ENCODE measurements at places on chromosomes 5 and 9.

DNA sequence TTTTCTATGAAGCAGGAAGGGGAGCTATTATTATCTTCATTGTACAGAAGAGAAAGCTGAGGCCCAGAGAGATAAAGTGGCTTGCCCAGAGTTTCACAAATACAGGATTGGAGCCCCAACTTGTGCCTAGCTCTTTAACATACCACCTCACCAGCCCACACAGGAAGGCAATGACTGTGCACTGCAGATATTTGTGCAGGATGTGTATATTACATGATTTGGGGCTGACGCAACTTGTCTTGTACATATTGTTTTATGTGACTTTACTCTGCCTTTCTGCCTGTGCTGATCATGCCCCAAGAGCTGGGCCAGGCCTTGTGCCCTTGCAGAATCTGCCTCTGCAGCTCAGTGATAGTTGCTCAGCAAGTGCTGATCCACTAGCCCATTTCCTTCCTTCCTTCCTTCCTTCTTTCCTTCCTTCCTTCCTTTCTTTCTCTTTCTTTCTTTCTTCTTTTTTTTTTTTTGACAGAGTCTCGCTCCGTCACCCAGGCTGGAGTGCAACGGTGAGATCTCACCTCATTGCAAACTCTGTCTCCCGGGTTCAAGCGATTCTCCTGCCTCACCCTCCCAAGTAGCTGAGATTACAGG is 106.6 kb upstream of the TBCA start:
- H3K4me3 ChIP-seq = no peak overlapping the region
- H3K27ac ChIP-seq = no peak overlapping the region
- no peak for DNase-seq
- H3K36me3 ChIP-seq = no peaks in the 10 kb centered on the region
- peaks cover 1% of the 10 kb centered on the region for H3K4me1 ChIP-seq

- H3K36me3 ChIP-seq = no peaks in the 10 kb centered on the region
- peaks cover 58% of the 10 kb centered on the region for H3K27me3 ChIP-seq
- DNase-seq = no peak
- no peak overlapping the region for H3K4me3 ChIP-seq
Measured at GRCh38 chr5:73151766-73152410, 21.1 kb upstream of the TMEM174 start.

GRCh38 chr5:115461506-115462290 is 82.9 kb downstream of the FEM1C start:
- no peaks in the 10 kb centered on the region for H3K36me3 ChIP-seq
- no peak for DNase-seq
- H3K27me3 ChIP-seq = peaks cover 8% of the 10 kb centered on the region
- no peak overlapping the region for H3K4me3 ChIP-seq
- H3K4me1 ChIP-seq = no peaks in the 10 kb centered on the region

- no peaks in the 10 kb centered on the region for H3K27me3 ChIP-seq
- no peak overlapping the region for H3K27ac ChIP-seq
- H3K4me3 ChIP-seq = no peak overlapping the region
- H3K36me3 ChIP-seq = no peaks in the 10 kb centered on the region
- no peak for DNase-seq
Measured at GRCh38 chr5:142168365-142168764, 59.8 kb downstream of the NDFIP1 start.

- no peaks in the 10 kb centered on the region for H3K27me3 ChIP-seq
- H3K27ac ChIP-seq = no peak overlapping the region
- no peak overlapping the region for H3K4me3 ChIP-seq
- no peak for DNase-seq
- H3K4me1 ChIP-seq = peaks cover 14% of the 10 kb centered on the region
Measured at GRCh38 chr5:68405784-68406743, 190.5 kb downstream of the PIK3R1 start.

Measured in CD4-positive, alpha-beta T cell (primary cell).